Renal cortical epithelial cell (primary cell): ENCODE measurements at places on chromosomes 12 and 14.

GRCh38 chr14:47200740-47201139, 474.7 kb downstream of the MDGA2 start:
- DNase-seq, result no peak

- DNase-seq, result peak; percentile 26
These were observed 781 bp downstream of the NPAS3 start for GRCh38 chr14:32939254-32940065.

- peak; percentile 95 for DNase-seq
These were observed 426.9 kb upstream of the MIS18BP1 start for GRCh38 chr14:45679853-45680252.

GRCh38 chr14:50668826-50669143, 679 bp upstream of the SAV1 start:
- DNase-seq, result no peak

- no peak for DNase-seq
These were observed 63.5 kb downstream of the MED13L start for GRCh38 chr12:116213885-116214527.

GRCh38 chr12:53182903-53183302, 2.2 kb upstream of the CSAD start:
- DNase-seq, result no peak

GRCh38 chr12:49187184-49187583, 1.7 kb downstream of the TUBA1A start:
- DNase-seq, result peak; percentile 21

GRCh38 chr14:89892953-89893352, 61.6 kb downstream of the EFCAB11 start:
- no peak for DNase-seq
